ENCODE measurements at places on chromosomes 4 and X.

- DNase-seq, result no peak
Observed at GRCh38 chr4:149292425-149293007, 523.1 kb downstream of the IQCM start.

GRCh38 chr4:153115322-153116290 is 88.6 kb upstream of the TRIM2 start:
- peak; percentile 54 for DNase-seq

DNA sequence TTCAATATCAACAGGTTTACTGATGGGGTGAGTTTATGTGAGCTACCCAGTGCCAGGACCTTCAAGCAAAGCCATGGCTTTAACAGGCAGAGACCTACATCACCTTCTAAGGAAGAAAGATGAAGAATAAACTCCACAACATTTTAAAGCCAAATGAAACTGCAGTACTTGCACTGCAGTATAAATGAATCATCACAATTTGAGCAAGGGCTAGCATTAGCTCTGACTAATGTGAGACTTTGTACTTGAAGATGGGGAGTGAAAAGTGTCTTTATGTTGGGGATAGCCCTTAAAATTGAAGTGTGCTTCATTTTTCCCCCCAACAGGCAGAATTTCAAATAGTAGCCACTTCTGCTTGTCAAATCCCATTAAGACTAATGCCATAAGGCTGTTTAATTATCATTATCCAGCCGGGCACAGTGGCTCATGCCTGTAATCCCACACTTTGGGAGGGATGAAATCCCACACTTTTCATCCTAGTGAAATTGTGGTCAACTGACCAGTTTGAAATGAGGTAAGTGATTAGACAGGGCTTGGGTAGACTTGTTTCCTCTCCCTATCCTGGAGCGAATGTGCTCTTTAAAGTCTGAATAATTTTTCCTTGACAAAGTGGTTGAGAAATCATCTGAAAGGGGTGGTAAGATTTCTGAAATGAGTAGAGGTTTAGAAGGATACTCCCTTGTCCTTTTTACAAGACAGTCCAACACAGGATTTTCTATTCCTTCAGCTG is 27.2 kb upstream of the GPR34 start:
- no peak for DNase-seq

- DNase-seq, result no peak
Observed at GRCh38 chr4:13980317-13981310, 353.1 kb upstream of the BOD1L1 start.

DNA sequence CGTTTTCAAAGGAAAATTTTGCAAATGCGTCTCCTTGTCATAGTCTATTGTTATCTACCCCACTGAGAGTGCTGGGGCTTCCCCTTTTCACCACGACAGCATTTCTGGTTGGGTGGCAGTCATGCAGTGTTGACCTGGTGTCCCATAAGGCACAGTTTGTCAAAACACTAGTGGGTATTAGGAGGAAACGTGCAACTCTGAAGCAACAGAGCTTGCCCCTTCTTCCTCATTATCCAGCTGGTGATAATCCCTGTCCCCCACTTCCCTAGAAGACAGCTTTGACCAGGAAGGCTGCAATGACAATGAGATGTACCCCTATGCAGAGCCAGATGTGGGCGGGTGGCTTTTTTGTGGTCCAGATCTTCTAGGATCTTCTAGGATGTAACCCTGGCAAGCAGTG is 1.8 kb downstream of the TBC1D1 start:
- peak; percentile 84 for DNase-seq

DNA sequence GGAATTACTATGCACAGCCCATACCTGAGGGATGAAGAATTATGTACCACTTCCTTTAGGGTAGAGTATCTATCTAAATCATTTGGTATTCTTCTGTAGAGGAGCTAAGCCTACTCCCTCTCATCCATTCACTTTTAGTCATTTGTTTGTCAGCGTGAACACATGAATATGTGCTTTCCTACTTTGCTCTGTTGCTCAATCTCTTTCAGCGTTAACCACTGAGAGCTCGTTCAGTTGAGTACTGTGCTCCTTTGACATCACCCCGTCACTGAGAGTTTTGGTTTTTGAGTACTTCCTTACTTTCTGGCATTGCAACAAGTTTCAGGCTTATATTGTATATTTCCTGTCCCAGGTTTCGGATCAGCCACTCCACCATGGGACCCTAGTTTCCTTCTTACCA is 700.6 kb downstream of the NLGN4X start:
- DNase-seq, result no peak
